ENCODE measurements at places on chromosomes 2 and 18.
A peak's percentile ranks its signal among the peaks of the same experiment; 100 is the strongest.

- DNase-seq: no peak
Observed at GRCh38 chr2:206201075-206201848, 41.6 kb downstream of the EEF1B2 start.

- DNase-seq: no peak
Observed at GRCh38 chr2:40403233-40403836, 48.6 kb downstream of the SLC8A1 start.

DNA sequence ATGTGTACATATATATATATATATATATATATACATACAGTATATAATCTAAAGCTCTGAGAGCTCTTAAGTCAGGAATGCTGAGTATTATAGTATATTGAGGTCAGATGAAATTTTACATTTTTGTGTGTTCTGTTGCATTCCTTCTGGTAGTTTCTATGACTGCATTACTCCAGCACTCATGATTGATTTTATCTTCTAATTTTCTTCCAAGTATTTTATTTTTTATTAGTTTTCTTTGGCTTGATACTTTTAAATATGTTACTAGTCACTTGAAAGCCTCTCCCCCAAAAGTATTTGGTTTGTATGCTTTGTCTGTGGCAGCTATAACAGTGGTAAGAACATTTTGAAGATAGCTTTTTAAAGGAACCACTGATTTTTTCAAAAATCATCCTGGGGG is 25.0 kb downstream of the METTL21A start:
- DNase-seq: no peak

DNA sequence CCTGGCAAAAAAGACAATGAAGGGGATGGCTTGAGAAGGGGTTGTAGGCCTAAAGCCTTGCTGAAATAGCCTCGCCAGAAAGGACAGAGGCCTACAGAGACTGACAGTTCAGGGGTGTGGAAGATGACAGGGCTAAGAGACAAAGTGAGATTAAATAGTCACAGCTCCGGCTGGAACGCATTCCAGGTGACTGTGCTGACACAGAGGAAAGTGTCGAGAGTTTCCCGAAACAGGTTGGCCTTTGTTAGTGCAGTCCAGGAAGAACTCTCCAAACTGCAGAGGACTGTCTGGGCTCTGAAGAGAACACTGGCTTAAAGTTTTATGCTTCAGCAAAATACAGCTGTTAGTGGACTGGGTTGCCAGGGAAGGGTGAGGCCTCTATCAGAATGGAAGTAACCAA is 52.8 kb downstream of the METTL4 start:
- no peak for DNase-seq

DNA sequence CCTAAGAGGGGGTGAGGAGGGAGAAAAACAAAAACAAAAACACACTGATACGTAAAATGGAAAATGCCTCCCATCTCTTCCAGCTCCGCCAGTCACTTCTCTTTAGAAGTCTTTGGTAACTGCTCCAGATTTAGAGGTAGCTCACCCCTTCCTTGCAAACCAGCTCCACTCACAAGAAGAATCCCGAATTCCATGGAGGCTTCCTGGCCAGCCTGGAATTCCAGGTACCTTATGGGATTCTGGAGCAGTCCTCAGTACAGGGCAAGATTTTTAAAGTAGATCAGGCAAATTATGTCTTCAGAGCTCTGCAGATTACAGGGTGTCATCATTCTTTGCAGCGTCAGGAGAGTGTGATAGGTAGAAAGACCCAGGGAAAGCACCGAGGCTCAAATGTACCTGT is 4.8 kb downstream of the STON1 start:
- DNase-seq: no peak

GRCh38 chr2:131148426-131148825 is 43.3 kb downstream of the PLEKHB2 start:
- no peak for DNase-seq

- DNase-seq: no peak
Observed at GRCh38 chr2:114962532-114962931, 520.1 kb downstream of the DPP10 start.

- DNase-seq: no peak
Observed at GRCh38 chr2:225779829-225780228, 380.3 kb downstream of the NYAP2 start.

DNA sequence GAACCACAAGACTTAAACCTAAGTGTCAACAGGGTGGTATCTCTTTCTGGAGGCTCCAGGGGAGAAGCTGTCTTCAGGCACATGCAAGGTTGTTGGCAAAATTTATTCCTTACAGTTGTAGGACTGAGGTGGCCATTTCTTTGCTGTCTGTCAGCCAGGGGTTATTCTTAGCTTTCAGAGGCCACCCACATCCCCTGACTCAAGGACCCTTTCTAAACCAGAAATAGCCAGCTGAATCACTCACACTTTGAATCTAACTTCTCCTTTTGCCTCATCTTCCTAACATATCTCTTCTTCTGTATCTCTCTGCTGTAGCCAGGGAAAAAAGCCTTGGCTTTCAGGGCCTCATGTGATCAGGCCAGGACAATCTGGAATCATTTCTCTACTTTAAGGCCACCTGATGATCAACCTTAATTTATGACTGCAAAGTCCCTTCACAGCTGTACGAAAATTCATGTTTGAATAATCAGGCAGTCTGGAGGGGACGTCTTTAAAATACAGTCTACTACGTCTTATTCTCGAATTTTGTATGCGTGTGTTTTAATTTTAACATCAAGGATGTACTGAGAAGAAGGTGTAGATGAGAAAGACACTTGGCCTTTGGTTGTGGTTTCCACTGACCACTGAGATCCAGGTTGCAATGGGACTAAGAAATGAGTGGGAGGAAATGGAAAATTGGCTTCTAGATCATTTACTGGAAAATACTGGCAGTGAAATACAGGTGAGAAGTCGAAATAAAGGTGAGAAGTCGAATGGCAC is 90.4 kb downstream of the DOCK10 start:
- DNase-seq: peak; percentile 36

DNA sequence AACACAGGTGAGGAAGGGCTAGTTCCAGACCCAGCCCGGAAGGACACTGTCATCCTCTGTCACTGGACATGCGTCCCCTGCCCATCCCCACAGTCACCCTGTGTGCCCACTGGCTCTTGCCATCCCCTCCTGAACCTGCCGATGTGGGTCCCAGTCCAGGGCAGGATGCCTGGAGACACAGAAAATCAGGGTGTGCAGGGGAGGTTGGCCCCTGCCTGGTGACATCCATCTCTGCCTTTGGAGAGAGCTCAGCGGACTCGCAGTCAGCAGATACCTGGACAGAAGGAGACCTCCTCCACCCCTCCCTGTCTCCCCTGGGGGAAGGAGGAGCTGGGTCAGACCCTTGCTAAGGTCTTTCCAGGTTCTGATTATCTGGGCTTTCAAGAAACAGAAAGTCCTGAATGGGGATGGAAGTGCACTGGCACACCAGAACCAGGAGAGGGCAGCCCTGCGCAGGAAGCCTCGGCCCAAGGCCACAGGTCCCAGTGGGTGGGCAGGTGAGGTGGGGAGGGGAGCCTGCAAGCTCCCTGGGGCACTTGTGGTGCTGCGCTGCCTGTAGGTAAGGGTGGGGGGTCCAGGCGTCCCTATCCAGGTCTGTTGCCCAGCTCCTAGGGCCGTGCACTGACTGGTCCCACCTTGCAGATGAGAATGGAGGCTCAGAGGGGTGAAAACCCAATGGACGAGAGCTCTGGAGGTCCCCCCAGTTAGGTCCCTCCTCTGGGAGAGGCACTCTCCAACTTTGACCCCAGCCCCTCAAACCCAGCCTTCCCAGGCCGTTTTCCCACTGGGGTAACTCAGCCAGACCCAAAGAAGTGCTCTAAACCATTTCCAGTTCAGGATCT is 9.7 kb upstream of the OTOS start:
- peak; percentile 59 for DNase-seq

DNA sequence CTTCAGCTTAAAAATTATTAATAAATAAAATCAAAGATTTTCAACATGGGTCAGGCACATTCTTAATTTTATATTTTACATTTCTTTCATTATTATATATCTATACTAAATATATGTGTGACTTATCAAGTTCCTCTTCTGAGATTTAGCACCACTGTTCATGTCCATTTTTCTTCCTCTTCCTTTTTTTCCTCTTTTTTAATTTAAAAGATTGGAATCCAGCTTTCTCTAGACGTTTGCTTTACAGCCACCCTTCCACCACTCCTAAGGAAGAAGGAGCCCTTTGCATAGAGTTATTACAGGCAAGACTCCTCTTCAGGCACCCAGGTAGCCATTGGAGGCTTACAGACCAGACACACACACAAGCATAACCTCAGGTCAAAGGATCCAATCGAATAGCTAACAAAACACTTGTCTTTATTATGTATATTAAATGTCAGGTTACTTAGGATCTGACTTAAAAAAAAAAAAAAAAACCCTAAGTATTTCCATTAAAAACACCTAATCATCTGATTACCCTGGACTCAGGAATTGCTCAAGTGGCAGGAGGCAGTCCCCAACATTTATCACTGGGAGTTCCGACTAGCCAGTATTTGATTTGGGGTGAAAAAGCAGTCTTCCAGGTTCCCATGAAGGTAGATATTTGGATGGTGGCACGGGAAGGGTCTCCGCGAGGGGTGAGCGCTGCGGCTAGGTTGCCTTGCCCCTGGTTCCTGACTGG is 2.4 kb upstream of the ZEB2 start:
- DNase-seq: no peak

DNA sequence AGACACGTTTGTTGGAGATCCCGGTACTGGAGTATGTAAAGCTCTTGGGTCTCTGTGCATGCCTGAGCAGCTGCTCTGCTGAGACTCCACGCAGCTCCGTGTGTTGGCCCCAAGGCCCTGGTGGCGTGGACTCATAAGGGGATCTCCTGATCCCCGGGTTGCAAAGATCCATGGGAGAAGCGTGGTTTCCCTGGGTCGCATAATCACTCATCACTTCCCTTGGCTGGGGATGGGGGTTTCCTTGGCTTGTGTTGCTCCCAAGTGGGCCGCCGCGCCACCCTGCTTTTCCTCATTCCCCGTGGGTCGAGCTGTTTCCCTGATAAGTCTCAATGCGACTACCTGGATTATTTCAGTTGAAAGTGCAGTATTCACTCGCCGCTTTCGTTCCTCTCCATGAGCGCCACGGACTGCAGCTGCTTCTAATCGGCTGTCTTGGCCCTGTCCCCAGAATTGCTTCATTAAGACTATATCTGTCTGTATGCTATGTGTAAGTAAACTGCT is 76.0 kb downstream of the EPC2 start:
- peak; percentile 15 for DNase-seq

- DNase-seq: peak; percentile 4
Observed at GRCh38 chr2:216633616-216634369, 573 bp downstream of the IGFBP2 start.

GRCh38 chr2:50613161-50613560 is 418.8 kb downstream of the NRXN1 start:
- DNase-seq: no peak

DNA sequence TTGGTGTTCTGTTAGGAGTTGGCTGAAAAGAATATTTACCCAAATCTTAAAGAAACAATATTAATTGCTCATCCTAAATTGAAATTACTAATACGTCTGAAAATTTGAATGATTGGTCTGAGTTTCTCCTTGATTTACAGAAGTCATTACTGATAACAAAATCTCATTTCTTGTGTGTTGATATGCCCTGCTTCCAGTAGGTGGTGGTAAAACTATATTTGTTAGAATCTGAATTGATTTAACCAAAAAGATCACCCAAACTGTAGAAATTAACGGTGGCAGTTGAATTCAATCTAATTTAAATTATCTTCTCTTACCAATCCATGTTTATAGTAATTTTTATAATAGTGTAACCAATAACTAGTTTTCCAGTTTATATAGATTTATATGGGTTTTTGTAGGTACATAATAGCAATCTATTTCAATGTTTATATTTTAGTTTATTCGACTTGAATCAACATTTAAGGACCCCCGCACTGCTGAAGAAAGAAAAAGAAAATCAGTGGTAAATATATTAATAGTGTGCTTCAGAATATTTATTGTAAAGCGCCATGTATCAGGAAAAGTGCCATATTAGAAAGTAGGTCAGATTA is 38.3 kb downstream of the PAPOLG start:
- DNase-seq: no peak

- DNase-seq: no peak
Observed at GRCh38 chr2:164464376-164464775, 156.9 kb downstream of the GRB14 start.

- no peak for DNase-seq
Observed at GRCh38 chr2:218997731-218998130, 4.5 kb upstream of the CRYBA2 start.

- DNase-seq: peak; percentile 47
Observed at GRCh38 chr2:104938231-104938941, 84.5 kb downstream of the POU3F3 start.

- DNase-seq: no peak
Observed at GRCh38 chr2:27485496-27485895, 4.0 kb downstream of the IFT172 start.

DNA sequence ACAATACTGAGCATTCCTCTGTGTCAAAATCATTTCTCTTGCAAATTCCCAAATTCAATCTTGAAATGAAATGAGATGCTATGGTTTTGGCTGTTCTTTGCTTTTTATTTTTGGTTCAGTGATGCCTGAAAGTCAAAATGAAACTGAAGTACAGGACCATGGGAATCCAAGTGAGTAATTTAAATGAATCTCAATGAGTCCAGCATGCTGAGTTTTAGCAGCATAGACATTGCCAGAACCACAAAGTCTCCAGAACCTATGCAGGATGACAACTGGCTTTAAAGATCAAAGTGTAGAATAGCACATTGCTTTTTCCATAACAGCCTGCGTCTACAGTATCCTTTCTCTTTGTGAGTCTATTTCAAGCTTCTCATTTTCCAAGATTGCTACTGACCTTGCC is 1050.7 kb upstream of the PIK3C3 start:
- DNase-seq: no peak

DNA sequence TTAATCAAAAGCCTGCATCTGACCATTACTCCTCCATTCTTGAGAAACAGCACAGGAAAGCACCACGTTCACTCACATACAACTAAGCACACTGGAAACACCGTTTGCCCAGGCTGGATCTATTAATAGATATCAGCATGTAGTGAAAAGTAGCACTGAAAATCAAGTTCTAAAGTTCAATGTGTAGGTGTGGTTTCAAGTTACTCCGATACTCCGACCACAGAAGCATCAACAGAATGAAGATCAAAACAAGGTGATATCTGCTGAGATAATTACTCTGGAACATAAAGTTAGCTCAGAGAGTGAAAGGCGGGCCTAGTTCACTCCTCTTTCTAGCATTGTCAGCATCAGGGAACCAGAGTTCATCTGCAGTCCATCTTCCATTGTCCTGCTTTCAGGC is 1367.4 kb upstream of the ACVR2A start:
- no peak for DNase-seq

GRCh38 chr2:104847586-104848160 is 6.2 kb upstream of the POU3F3 start:
- DNase-seq: no peak

- no peak for DNase-seq
Observed at GRCh38 chr2:98795891-98796676, 65.2 kb upstream of the MGAT4A start.

DNA sequence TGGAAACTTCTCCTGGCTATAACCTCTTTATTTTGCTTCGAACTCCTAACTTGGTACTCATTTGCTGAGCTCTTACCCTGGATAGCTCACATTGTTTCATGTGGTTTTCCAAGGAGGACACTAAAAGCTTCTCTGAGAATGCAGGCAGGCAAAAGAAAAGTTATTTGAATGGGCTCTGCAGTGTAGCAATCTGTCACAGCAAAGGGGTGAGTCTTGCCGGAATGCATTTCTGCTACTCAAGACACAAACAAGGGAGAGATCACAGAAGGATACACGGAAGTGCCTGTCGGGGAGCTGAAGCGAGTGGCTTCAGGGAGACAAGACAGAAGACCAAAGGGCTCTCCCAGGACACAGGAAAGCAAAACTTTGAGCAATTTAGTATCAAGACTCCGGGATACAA is 265.4 kb downstream of the SS18 start:
- DNase-seq: no peak

All from activated CD4-positive, alpha-beta T cell treated with anti-CD3 and anti-CD28 coated beads for 48 hours (primary cell).